Activated CD8-positive, alpha-beta T cell treated with anti-CD3 and anti-CD28 coated beads, Interleukin-2, amount 10 ng/mL, durations not matched to agents 7 days and 5 days (primary cell): ENCODE measurements at places on chromosomes 12 and 14.

GRCh38 chr14:43790681-43791080, 716.4 kb downstream of the FSCB start:
- no peak for DNase-seq

DNA sequence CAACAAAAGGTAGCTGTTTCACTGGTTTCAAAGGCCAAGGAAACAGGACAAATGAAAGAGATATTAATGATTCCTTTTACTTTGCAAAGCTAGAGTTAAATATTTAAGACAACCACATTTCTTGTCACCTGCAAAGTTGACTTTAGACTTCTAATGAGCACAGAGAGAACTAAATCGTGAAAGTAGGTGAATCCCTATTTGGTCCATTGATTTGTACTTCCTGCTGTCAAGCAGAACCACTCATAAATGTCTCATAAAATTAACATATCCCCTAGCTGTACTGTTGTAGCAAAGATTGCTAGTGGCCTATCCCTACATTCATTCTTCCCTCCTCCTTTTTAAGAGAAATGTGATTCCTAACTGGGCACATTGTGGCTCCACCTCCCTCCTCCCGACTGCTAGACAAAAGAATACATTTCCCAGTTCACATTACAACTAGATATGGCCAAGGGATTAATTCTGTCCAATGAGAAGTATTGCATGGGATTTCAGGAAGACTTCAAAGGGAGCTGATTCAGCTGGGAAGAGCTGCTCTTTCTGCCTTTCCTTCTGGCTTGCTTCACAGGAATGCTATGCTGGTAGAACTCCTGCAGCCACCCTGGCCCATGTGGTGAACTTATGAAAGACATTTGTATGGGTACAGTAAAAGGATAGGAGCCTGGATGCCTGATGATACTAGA, 227.5 kb upstream of the ABCD2 start:
- DNase-seq, result no peak

DNA sequence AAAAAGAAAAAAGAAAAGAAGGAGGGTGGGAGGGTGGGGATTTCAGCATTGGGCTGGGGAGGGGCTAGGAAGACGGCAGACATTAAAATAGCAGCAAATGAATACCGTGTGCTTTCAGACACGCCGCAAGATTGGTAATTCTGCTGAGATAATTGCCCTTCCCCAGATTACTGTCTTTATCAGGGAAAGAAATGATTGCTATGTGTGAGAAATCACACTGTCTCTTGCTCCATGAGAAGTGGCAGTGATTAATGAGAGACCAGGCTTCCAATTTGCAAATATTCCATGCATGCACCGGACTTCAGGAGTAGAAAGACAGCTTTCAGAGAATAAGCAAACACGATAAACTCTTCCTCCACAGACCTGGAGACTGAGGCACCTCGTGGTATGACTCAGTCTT, 7.6 kb upstream of the KCNA5 start:
- no peak for DNase-seq

DNA sequence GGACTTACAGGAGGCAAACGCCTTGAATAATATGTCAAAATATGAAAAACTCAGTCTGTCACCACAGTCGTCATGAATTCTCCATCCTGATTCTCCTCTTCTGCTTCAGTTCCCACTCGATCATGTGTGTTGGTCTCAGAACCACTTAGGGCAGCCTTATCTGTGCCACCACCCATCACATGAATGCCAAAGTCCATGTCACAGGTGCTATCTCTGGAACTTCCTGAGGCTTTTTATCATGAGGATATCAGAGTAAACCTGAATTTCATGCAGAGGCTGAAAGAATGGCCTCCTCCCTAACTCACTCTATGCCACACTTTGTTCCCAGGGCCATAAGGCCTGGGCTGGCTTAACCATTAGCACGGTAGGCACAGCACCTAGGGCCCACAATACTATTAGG, 28.8 kb upstream of the MAP3K9 start:
- DNase-seq, result no peak

GRCh38 chr12:26551385-26551784, 281.6 kb downstream of the ITPR2 start:
- DNase-seq, result no peak

DNA sequence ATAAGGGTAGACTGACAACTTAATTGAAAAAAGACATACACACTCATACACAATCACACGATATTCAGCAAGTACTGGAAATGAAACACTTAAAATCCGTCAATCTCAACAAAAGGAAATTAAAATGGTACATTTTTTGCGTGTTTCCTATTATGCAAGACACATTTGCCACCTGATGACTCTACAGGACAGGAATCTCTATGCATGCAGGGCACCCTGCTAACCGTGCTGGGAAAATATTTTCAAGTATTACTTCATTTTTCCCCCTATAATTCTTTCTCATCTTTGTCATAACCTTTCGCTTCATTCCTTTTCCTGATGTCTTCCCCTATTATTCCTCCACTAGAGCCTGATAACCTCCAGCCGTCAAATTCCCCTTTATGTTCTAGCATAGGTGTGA, 150.2 kb downstream of the TMEM132D start:
- DNase-seq, result no peak

DNA sequence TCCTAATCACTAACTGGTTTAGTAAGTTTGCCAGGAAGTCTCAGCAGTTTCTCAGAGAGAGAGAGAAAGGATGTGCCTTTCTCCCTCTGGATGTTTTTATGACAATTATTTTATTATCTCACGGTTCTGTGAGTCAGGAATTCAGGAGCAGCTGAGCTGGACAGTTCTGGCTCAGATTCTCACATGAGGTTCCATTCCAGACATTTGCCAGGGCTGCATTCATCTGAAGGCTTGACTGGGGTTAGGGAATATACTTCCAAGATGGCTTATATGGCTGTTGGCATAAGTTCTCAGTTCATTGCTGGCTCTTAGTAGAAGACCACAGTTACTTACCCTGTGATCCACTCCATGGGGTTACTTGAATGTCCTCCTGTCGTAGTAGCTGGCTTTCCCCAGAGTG, 101.2 kb upstream of the ATF7IP start:
- no peak for DNase-seq

GRCh38 chr12:99053616-99054362, 408.7 kb downstream of the APAF1 start:
- no peak for DNase-seq

- DNase-seq, result no peak
Measured at GRCh38 chr14:23793532-23793931, 157.4 kb downstream of the DHRS2 start.

- no peak for DNase-seq
Measured at GRCh38 chr12:82760423-82760822, 73.7 kb downstream of the TMTC2 start.

DNA sequence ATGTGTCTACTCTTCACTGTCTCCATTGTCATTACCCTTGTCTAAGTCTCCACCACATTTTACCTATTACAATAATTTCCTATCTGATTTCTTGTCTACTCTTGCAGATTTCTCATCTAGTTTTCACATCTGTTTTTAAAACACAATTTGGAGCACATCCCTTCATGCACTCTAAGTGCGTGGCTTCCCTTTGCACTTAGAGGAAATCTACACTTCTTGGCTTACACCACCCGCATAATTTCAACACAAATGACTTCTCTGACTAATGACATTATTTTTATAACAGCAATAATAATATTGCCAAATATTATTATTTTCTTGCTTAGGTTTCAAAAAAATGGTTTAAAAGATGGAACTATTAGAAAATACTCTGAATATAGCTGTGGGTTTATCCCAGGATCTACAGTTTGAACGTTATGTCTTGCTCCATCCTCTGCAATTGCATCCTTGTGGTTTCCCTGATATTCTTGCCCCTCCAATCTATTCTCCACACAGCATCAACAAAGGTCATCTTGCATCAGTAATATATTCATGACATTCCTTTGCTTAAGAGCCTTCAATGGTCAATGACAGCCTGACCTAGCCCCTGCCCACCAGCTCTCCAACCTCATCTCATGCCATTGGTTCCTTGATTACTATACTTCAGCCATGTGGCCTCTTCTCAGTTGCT, 153.7 kb downstream of the SLC25A21 start:
- no peak for DNase-seq

DNA sequence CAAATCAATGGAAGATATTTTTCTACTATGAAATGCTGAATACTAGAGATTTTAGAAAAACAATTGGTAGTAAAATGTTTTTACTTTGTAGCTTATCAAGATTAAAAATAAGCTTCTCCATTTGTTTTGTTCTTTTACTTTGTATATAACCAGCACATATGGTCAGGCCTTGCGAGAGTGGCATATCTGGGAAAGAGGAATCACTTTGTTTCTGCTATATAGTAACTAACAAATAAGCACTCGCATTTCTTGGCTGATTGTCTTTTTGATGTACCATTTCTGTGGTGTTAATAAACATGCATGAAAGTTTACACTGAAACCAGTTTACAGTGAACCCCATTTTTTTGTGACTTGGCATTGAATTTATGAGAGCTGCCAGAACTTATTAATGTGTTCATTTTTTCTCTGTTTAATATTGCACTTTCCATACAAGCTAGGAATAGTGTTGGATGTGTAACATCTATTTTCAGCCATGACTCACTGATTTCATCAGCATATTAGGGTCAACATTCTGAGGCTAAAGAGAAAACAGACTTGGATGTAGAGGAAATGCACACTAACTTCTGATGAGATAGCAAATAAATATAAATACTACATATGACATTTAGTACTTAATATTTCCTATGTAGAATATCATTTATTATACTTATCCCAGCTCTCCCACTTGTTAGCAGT, 635.5 kb downstream of the KCNH5 start:
- no peak for DNase-seq

- DNase-seq, result no peak
Measured at GRCh38 chr12:64835901-64836300, 11.5 kb downstream of the TBC1D30 start.

DNA sequence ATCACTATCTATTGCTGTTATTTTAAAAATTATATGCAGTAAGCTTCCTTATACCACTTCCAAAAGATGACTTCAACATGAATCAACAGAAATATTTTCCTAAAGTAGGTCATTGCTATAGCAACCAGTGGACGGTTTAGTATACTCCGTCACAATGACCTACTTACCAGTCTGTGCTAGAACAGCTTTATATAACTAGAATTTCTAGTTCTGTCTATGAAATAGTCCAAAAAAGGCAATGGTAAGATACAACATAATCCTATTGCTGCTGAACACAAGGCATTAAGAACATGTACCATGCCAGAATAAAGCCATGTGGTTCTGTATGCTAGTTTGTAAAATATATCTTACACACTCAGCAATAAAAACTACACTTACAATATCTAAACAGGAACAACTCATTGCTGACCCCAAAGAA, 40.7 kb upstream of the MTERF2 start:
- no peak for DNase-seq

- DNase-seq, result no peak
Measured at GRCh38 chr12:45416126-45416525, 200.2 kb downstream of the ANO6 start.

- DNase-seq, result no peak
Measured at GRCh38 chr14:101851736-101852405, 90.4 kb downstream of the PPP2R5C start.

DNA sequence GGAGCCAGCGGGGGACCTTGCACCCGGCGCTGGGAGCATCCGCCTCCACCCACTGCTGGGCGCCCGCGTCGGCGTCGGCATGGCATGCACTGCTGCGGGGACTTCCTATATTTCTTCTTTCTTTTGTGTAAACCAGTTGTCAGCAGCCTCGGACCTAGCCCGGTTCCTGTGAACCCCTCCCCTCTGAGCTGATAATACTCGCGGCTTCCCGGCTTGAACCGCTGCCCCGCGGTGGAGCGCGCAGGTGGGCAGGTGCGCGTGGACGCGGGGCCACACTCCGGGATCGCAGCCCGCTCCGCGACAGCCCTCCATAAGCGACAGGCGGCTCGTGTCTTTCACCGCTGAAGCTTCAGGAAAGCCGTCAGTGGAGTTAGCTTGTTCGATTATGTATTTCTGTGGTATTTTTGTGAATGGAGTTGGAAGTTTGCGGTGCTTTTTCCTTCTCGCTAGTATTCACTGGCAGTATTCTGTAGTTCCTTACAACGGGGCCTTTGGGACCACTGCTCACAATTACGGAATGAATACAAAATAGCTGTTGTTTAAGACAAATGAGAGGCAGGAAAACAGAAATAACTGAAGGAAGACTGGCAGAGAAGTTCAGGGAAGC, 870 bp downstream of the BMAL2 start:
- DNase-seq, result peak; percentile 61

DNA sequence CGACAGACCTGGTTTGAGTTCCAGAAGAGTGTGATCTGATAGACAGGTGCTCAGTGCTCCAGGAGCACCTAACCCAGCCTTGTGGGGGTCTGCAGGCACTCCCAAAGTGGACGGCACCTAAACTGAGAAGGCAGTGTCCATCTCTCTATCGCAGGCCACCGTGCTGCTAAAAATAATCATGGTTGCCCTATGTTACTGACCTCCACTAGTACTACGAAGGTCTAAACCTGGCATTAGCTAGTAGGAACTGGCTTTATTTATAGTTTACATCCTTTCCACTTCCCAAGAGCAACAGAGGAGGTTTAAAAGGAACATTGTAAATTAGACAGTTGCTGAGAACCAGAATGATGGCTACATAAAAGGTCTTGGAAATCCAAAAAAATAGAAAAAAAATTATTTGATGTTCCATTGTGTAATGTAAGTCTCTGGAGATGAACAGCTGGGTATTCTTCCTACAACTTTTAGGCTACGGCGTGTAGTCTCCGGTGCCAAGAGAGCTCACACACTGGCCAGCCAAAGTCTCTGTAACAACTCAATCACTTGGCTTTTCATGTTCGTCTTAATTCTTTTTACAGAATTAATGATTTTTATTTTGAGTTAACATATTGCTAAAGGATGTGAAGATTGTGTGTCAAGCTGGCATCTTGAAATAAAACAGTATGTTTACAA, 27.3 kb downstream of the PPFIBP1 start:
- no peak for DNase-seq

GRCh38 chr12:121576851-121577391, 3.9 kb downstream of the KDM2B start:
- DNase-seq, result no peak

DNA sequence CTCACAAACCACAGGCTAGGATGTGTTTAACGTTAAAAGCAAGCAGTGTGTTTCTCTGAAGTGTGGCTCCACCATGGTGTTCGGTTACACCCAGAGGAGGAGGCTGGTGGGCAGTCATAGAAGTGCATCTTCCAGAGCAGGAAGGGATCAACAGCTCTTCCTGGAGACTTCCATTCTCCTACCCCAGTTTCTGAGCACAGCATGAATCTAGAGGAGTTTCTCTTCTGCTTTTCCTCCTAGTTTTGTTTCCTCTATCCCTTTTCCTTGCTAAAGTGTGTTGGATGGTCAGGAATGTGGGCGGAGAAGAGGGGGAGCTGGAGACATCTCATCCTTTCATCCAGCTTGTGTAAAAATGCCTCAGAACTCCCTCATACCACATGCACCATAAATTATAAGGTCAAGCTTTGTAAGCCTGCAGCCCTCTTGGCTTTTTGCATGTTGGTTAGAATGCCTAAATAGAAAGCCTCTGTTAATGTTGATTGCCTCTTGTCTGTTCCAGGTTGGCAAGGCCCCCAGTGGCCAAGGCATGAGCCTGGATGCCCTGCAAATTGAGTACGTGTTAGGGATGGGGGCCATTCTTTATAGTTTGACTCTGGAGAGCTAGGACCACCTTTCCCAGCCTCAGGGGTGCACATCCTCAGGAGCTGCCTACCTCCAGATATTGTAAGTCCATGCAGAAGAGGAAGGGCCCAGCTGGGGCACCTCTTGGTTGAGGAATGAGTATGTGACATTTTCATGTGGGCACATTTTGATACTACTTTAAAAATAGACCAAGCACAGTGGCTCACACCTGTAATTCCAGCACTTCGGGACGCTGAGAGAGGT, 4.0 kb upstream of the CKAP4 start:
- DNase-seq, result no peak
